ENCODE measurements at places on chromosomes 7 and 10. TPM values are rescaled to one million over a fixed set of nuclear protein-coding genes. Genes with fewer than 3 reads are reported as not detected.

GRCh38 chr7:54778166-54778565 lies 19.2 kb upstream of the SEC61G start:
- no peaks in the 10 kb centered on the region for H3K36me3 ChIP-seq
- no peak for DNase-seq
- H3K27me3 ChIP-seq, result peaks cover 6% of the 10 kb centered on the region

- H3K36me3 ChIP-seq, result peaks cover 23% of the 10 kb centered on the region
- DNase-seq, result no peak
- no peaks in the 10 kb centered on the region for H3K27me3 ChIP-seq
- peaks cover 9% of the 10 kb centered on the region for H3K4me1 ChIP-seq
Measured at GRCh38 chr7:108299251-108299973, 156.8 kb downstream of the NRCAM start.

DNA sequence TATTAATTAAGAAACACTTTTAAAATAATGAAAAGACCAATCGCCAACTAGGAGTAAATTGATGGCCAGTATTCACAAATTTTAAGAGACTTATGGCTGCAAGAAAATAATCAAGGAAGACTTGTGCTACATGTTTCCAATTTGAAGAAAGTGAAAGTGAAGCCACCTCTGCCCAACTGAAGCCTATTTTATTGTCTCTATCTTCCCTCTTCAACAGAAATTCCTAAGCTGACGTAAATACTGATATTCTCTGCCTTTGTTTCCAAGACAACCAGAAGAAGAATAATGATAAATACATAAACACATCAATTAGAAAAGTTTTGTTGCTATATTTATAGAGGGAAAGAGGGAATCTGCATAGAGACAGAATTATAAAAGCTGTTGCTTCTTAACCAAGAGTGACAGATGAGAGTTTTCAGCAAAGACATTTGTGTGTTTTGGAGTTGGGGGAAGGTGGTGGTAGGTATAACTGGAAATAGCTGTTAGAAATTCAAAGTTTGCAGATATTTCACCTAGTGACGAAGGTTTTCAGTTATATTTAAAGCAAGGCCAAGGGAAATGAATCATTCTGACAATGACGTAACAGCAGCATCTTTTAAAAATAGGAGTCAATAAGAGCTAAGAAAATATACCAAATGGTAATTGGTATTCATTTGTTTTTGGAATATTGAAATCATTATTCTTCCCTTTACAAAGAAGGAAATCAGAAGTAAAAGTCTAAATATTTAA lies 576.6 kb upstream of the SORCS1 start:
- H3K27me3 ChIP-seq, result no peaks in the 10 kb centered on the region
- no peak overlapping the region for H3K4me3 ChIP-seq
- H3K4me1 ChIP-seq, result no peaks in the 10 kb centered on the region

- peaks cover 3% of the 10 kb centered on the region for H3K36me3 ChIP-seq
- peaks cover 5% of the 10 kb centered on the region for H3K4me1 ChIP-seq
- H3K27me3 ChIP-seq, result no peaks in the 10 kb centered on the region
- H3K4me3 ChIP-seq, result peak overlapping the region; percentile 45
Measured at GRCh38 chr7:4791738-4792536, 16.5 kb downstream of the AP5Z1 start.

- H3K27ac ChIP-seq, result no peak overlapping the region
- no peaks in the 10 kb centered on the region for H3K36me3 ChIP-seq
- H3K4me1 ChIP-seq, result peaks cover 4% of the 10 kb centered on the region
- no peak for DNase-seq
- peaks cover 10% of the 10 kb centered on the region for H3K27me3 ChIP-seq
Measured at GRCh38 chr7:45176091-45176490, 18.5 kb downstream of the RAMP3 start.

DNA sequence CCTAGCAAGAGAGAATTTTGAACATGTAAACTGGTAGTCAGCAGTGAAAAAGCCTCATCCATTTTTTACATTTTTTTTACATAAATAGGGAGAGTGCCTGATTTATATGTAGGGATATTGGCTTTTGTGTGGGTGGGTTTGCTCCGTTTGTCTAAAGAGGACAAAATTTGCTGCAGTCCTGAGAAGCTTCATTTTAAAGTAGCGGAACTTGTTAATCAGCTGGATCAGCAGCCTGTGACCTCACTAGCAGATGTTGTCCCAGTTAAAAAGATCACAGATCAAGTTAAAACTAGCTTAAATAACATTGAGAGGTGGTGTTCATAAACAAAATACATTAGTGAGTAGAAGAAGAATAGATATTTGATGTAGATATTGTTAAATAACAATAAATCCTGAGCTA lies 2.6 kb downstream of the ATRNL1 start:
- no peak overlapping the region for H3K27ac ChIP-seq
- no peak for DNase-seq
- H3K4me3 ChIP-seq, result no peak overlapping the region
- H3K4me1 ChIP-seq, result peaks cover 5% of the 10 kb centered on the region
- peaks cover 48% of the 10 kb centered on the region for H3K27me3 ChIP-seq
- H3K36me3 ChIP-seq, result no peaks in the 10 kb centered on the region

GRCh38 chr10:27192284-27192683 lies 37.1 kb downstream of the MASTL start:
- no peaks in the 10 kb centered on the region for H3K4me1 ChIP-seq
- DNase-seq, result no peak
- peaks cover 7% of the 10 kb centered on the region for H3K36me3 ChIP-seq
- no peaks in the 10 kb centered on the region for H3K27me3 ChIP-seq

DNA sequence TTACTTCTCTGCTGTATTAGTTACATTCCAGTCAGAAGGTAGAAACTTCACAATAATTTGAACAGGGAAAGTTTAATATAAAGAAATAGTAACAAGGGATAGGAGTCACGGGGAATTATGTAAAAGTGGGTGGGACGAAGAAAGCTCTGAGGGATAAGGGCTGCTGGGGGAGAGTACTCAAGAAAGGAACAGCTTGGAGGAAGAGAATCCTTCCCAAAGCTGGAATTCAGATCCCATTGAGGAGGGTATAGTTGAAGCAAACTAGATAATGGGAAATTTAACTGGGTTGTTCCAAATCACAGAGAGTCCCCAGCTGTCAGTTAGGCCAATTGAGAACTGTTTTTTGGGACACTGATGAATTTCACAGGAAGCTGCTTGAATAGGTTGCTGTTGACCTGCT lies 53.2 kb upstream of the MACC1 start:
- no peaks in the 10 kb centered on the region for H3K36me3 ChIP-seq
- no peak overlapping the region for H3K27ac ChIP-seq
- no peaks in the 10 kb centered on the region for H3K4me1 ChIP-seq
- no peaks in the 10 kb centered on the region for H3K27me3 ChIP-seq

- no peaks in the 10 kb centered on the region for H3K36me3 ChIP-seq
- H3K27ac ChIP-seq, result no peak overlapping the region
- peaks cover 11% of the 10 kb centered on the region for H3K27me3 ChIP-seq
- no peaks in the 10 kb centered on the region for H3K4me1 ChIP-seq
- H3K4me3 ChIP-seq, result no peak overlapping the region
Measured at GRCh38 chr7:156460858-156461627, 179.5 kb upstream of the RNF32 start.

DNA sequence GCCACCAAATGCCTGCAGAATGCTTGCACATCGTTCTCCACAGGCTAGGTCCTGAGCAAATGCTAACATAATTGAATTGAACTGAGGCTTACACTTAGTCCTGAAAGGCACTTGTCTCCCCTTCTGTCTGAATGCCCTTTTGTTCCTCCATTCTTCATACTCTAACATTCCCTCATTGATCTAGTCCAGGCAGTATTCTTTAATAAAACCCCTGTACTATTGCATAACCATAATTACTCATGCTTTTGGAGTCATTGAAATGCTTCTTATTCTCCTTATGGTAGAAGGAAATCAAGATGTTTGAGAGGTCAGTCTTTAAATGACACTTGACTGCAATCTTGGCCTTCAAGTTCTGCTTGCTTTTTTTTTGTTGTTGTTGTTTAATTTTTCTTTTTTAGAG lies 7.1 kb downstream of the PI4K2A start:
- no peak overlapping the region for H3K27ac ChIP-seq
- H3K27me3 ChIP-seq, result no peaks in the 10 kb centered on the region

- DNase-seq, result no peak
- H3K27me3 ChIP-seq, result peaks cover 12% of the 10 kb centered on the region
- peak overlapping the region; percentile 50 for H3K4me3 ChIP-seq
- no peaks in the 10 kb centered on the region for H3K36me3 ChIP-seq
- H3K27ac ChIP-seq, result no peak overlapping the region
- H3K4me1 ChIP-seq, result peaks cover 25% of the 10 kb centered on the region
Measured at GRCh38 chr10:124221356-124222317, 128.2 kb upstream of the CHST15 start.

GRCh38 chr10:17368708-17369272 lies 85.6 kb downstream of the ST8SIA6 start:
- peaks cover 5% of the 10 kb centered on the region for H3K27me3 ChIP-seq
- peaks cover 5% of the 10 kb centered on the region for H3K36me3 ChIP-seq
- no peak overlapping the region for H3K4me3 ChIP-seq
- no peaks in the 10 kb centered on the region for H3K4me1 ChIP-seq

DNA sequence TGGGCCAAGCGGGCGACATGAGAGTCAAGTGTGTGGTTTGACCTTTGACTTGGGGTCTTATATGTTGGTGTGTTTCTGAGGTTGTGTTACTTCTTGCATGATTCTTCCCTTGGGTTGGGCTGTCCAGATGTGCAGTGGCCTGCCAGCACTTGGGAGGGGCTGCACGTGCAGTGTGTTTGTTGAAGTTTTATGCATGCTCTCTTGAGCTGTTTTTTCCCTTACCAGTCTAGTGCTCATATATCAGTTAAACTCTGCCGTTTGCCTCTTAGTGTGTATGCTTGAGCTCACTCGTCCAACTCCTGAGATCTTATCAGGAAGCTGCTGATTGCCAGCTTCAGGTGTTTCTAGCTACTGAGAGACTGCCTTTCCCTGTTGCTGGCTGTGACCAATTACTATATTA lies 23.1 kb downstream of the SP4 start:
- no peaks in the 10 kb centered on the region for H3K27me3 ChIP-seq
- peaks cover 60% of the 10 kb centered on the region for H3K36me3 ChIP-seq
- peaks cover 54% of the 10 kb centered on the region for H3K4me1 ChIP-seq
- no peak overlapping the region for H3K27ac ChIP-seq
- no peak for DNase-seq

DNA sequence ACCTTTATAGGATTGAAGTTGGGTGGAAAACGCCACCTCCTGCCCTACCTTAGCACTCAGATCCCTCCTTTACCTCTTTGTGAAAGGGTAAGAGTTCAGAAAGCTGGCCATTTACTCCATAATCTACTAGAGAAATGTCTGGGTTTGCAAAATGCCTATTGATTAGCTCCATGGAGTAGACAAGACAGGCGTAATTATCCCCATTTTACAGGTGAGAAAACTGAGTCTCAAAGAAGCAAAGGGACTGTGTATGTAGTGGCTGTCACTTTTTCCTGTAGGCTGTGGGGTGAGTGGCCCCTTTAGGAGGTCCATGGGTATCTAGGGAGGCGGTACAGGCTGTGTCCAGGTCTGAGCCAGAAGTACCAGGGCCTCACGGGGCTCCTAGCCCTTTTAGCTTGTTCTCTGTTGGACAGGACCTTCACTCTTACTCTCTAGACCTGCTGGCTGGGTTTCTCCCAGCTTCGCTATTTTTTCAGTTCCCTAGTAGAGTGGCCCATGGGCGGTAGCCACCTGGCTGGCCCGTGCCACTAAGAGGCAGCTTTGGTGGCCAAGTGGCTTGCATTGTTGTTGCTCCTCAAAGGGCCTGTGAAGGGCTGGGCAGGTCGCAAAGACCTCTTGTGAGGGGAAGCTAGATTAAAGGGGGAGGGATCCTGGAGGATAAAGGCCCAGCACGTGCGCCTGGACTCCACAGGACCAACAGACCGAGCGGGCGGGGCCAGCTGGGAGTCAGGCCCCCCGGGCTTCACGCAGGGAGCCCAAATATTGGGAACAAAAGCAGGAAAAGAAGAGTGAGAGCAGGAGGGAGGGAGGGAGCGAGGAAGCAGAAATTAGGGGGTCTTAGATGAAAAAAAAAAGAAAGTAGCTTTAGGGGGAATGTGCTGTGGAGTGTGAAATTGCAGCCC lies 4.7 kb upstream of the PAX2 start:
- no peak overlapping the region for H3K4me3 ChIP-seq
- H3K27me3 ChIP-seq, result peaks cover 44% of the 10 kb centered on the region
- peaks cover 35% of the 10 kb centered on the region for H3K4me1 ChIP-seq
- no peak for DNase-seq

DNA sequence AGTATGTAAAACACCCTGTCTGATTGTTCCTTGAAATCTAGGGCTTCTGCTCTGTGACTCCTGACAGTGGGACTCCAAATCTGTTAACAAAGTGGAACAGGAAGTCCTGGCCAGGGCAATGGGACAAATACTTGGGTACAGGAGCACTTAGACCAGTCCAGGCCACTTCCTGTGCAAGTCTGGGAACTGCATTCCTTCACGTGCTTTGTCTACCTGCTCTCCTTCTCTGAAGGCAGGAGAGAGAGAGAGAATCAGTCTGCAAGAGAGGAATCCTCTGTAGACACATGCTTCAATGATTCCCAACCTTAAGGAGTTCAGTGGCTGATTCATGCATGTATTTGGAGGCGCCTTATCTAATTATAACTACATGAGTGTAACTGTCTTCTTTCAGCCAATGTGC lies 530.2 kb downstream of the GATA3 start:
- no peak for DNase-seq
- H3K27me3 ChIP-seq, result peaks cover 10% of the 10 kb centered on the region
- no peaks in the 10 kb centered on the region for H3K4me1 ChIP-seq
- no peak overlapping the region for H3K27ac ChIP-seq
- no peak overlapping the region for H3K4me3 ChIP-seq
- H3K36me3 ChIP-seq, result no peaks in the 10 kb centered on the region

DNA sequence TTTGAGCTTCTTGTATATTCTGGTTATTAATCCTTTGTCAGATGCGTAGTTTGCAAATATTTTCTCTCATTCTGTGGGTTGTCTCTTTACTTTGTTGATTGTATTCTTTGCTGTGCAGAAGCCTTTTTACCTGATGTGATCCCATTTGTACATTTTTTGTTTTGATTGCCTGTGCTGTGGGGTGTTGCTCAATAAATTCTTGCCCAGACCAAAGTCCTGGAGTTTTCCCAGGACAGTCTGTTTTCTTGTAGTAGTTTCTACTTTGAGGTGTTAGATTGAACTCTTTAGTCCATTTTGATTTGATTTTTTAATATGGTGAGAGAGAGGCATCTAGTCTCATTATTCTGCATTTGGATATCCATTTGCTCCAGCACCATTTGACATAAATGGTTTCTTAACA lies 588.7 kb upstream of the MBL2 start:
- H3K27me3 ChIP-seq, result no peaks in the 10 kb centered on the region
- H3K36me3 ChIP-seq, result no peaks in the 10 kb centered on the region
- no peaks in the 10 kb centered on the region for H3K4me1 ChIP-seq
- no peak for DNase-seq
- no peak overlapping the region for H3K4me3 ChIP-seq

GRCh38 chr10:98269435-98269912 lies 1.5 kb upstream of the LOXL4 start:
- H3K27me3 ChIP-seq, result peaks cover 24% of the 10 kb centered on the region

DNA sequence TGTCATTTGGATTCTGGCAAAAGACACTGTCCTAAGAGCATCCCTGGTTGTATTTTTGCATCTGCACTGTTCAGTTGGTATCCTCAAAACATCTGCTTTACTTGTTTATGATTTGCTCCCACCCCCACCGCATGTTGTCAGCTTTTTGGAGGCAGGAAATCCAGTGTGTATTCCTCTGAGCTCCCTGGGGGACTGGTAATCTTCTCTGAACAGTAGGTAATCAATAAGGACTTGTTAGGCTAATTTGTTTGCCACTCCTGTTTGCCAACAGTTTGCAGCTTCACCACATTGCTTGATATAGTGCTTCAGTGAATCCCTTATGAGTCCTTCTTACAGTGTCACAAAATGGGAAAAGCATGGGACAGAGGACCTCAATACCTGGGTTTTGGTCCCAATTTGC lies 49.1 kb downstream of the FEZF1 start:
- no peaks in the 10 kb centered on the region for H3K36me3 ChIP-seq
- peaks cover 1% of the 10 kb centered on the region for H3K27me3 ChIP-seq
- no peaks in the 10 kb centered on the region for H3K4me1 ChIP-seq
- DNase-seq, result no peak
- no peak overlapping the region for H3K27ac ChIP-seq

The FAM221A gene
- total RNA-seq, result 8.0 TPM

The PLAU gene
- 0.30 TPM for total RNA-seq

The GPR26 gene
- total RNA-seq, result not detected

The RPEL1 gene
- not detected for total RNA-seq

The WIPF3 gene
- not detected for total RNA-seq

The CTAGE4 gene
- total RNA-seq, result 1.8 TPM

The CPSF4 gene
- total RNA-seq, result 55.2 TPM
